Glutamatergic neuron (in vitro differentiated cells): ENCODE measurements at places on chromosomes 6 and 20. TPM values are rescaled to one million over a fixed set of nuclear protein-coding genes. Genes with fewer than 3 reads are reported as not detected.

- DNase-seq, result no peak
Measured at GRCh38 chr6:139064981-139065665, 36.6 kb downstream of the ABRACL start.

- no peak for DNase-seq
Measured at GRCh38 chr6:9095729-9096128, 660.4 kb upstream of the SLC35B3 start.

GRCh38 chr6:44122801-44123200, 4.5 kb downstream of the MRPL14 start:
- DNase-seq, result no peak

- no peak for DNase-seq
Measured at GRCh38 chr20:49268600-49269365, 9.1 kb downstream of the ZNFX1 start.

DNA sequence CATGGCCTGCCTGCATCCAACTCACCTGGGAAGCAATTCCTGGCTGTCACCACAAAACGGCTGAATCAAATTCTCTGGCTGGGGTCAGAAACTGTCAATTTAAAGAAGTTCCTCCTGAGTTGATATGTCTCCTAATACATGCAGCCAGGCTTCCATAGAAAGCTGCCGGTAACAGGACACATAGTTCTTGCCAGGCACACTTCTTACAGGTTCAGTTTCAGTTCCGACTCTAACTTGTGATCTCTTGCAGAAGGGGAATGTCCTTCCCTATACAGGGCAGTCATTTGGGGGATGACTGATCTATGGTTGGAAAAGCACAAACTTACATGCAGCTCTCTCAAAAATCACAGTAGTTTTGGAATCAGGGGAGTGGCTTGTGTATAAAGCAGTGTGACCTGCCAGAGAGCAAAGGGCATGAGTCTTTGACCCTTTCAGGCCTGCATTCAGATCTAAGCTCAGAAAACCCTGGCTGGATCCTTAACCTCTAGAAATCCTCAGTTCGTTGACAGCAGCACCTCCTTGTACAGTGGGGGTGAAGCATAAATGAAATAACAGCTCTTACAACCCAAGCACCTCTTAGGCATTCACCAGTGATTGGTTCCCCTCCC, 195.6 kb downstream of the SCP2D1 start:
- DNase-seq, result no peak

DNA sequence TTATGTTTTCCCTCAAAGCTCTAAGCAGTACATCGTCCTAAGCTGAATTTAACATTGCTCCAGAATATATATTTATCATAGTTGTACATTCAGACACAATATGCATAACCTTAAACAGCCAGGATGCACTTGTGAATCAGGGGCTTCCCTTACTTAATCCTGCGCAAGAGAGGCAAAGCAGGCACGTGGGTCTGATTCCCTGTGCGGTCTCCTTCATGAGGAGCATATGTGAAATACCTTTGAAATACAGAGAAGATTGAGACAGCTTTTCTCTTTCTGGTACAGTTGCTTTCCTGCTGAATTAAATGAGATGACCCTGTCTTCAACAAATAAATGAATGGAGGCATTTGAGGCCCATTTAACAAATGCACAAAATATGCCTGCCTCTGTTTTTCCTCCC, 1.5 kb downstream of the HTR1E start:
- DNase-seq, result no peak

- DNase-seq, result no peak
Measured at GRCh38 chr6:3019065-3019464, 19.4 kb downstream of the NQO2 start.

DNA sequence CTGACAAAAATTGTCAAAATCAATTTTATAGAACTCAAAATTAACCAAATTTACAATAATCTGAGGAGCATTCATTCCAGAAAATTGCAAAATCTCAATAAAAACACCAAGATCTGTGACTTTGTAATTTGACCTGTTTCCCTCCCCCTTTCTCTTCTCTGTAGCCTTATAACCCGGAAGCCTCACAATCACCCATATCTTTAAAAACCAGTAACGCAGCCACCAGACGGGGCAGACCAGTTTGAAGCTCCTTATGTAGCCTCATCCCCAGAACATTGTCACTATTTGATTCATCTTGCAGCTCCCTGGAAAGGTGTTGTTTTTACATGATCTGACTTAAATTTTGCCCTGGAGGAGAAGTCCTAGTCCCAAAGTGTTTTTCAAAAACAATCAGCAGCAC, 27.5 kb upstream of the TGM6 start:
- DNase-seq, result no peak

- DNase-seq, result no peak
Measured at GRCh38 chr6:96499781-96500180, 21.8 kb upstream of the UFL1 start.

- DNase-seq, result no peak
Measured at GRCh38 chr20:17093782-17094181, 133.1 kb upstream of the PCSK2 start.

DNA sequence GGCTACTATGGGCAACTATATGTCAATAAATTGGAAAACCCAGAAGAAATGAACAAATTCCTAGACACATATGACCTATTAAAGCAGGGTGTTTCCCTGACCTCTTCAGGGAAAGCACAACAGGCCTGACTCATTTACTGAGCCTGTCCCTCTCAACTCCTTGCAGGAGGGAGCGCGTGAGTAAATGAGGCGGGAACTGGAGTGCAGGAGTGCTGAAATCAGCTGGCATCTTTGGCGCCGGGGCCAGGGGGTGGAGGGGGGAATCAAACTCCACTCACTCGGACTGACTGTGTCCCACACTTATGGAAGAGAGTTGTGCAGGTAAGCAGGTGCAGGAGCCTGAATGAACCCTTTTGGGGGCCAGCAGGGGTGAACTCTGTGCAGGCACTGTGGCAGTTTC, 671.2 kb upstream of the PTCHD4 start:
- peak; percentile 20 for DNase-seq

GRCh38 chr6:55182016-55182650, 7.8 kb downstream of the HCRTR2 start:
- DNase-seq, result no peak

DNA sequence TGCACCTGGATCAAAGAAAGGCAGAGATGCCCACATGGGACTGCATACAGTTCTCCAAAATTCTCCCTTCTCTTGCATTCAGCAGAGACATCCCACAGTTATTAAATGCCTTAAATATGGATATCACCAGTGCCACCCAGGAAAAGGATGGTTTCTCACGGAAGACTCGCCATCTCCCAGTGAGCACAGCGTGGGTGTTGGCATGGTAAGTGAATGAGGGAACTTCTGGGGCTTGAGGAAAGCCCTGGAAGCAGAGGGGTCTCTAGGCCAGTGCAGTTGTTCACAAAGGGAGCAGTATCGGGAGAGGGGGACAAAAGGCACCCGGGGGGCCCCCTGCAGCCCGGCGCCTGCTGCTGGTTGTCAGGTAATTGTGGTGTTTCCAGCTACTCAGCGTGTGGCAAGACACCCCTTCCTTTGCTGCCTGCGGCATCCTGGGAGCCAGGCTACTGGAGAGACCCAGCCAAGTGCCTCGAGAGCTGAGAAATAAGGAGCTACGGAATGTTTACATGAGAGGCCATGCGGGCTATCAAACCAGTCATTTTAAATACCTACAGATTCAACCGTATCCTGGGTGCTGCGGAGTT, 125.4 kb downstream of the PXDC1 start:
- no peak for DNase-seq

DNA sequence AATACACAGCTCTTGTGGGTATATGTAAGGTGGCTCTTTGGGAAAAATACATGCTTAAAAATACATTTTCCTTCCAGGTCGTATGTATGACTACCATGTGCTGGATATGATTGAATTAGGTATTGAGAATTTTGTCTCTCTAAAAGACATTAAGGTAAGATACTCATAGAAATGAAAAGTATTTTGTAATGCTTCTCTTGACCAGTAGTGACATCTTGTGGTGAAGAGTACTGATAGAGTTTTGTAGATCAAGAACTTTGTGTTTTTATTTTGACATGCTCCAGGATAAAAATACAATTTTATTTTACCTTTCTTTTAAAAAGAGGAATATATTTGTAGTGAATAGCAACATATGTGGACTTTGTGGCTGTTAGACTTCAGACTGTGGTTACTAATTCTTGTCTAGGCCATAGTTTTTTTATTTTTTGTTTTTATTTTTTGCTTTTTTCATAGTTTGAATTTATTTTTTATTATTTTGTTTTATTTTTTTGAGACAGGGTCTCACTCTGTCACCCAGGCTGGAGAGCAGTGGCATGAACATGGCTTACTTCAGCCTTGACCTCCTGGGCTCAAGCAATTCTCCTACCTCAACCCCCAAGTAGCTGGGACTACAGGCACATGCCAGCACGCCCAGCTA, 17.9 kb downstream of the RPF2 start:
- DNase-seq, result no peak

DNA sequence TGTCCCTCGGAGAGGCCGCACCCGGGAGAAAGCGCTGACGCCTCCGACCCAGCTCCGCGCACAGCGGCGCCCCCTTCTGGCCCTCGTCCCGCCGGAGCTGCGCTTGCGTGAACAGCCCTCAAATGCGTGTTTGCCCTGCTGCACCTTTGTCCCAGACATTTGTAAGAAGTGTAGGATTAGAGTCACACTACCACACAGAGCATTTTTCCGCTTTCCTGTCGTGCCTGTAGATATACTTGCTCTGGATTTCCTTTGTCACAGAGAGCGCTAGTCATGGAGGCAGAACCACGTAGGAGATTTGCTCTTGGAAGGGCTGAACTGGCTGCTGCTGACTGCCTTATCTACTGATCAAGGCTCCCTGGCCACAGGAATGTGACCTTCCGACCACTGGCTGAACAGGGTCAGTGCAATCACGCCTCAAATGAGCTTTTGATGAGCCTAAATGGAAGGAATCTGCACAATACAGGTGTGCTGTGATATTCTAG, 62.3 kb downstream of the PAX1 start:
- DNase-seq, result peak; percentile 80

DNA sequence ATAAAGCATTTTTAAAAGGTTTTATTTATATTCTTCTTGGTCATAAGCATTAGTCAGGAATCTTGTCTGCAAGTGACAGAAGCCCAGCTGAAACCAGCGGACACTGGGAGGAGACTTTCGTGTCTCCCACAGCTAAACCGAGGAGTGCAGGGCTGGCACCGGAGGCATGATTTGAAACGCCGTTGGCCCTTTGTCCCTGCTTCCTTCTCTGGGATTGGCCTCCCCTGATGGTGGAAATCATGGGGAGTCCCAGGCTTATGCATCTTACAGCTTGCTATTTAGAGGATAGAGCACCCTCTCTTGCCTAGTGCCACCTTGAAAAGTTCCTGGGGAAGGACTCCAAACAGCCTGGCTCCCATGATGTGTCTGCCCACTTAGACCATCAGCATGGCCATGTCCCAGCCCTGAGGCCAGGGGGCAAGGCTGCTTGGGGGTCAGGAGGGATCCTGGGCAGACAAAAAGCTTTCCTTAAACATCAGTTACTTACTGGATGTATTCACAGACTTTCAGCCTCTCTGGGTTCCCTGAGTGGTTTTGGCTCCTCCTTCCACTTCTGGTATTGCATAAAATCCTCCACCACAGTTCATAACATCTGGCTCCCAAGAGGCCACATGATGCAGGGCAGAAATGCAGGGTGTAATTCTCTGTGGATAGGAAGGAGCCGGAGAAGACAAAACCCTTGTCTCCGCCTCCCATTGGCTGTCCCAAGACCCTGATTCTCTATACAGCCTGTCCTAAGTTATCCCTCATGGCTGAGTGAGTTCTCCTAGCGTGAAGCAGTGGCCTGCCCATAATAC, 49.3 kb upstream of the INSM1 start:
- DNase-seq, result no peak

- no peak for DNase-seq
Measured at GRCh38 chr20:13492001-13492481, 146.7 kb downstream of the TASP1 start.

DNA sequence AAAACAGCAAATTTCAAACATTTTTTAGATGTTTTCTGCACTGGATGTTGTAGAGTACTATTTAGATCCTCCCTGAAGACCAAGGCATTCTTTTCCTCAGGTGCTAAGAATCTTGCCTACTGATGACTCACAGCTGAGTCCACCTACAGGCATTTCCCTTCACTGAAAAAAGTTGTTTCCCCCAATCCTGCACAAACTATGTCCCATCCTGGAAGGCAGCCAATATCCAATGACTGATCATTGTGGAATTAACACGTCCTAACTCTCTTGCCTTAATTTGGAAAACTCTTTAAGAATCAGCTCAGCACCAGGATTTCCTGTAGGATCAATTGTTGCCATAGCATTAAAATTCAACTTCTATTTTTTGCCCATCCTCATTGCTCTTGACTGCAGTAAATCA, 268.4 kb upstream of the IRAK1BP1 start:
- DNase-seq, result no peak

GRCh38 chr6:19812512-19813119, 24.6 kb upstream of the ID4 start:
- no peak for DNase-seq

- DNase-seq, result no peak
Measured at GRCh38 chr20:14761903-14762302, 424.5 kb upstream of the FLRT3 start.

- DNase-seq, result peak; percentile 28
Measured at GRCh38 chr20:61799928-61800327, 265.8 kb downstream of the TAF4 start.

PPP1R11 gene
- 52.3 TPM for total RNA-seq

BCLAF1 gene
- 179 TPM for total RNA-seq

PM20D2 gene
- 0.56 TPM for total RNA-seq

ATG5 gene
- 24.8 TPM for total RNA-seq

SLC17A2 gene
- not detected for total RNA-seq

TRIM10 gene
- total RNA-seq, result not detected

C6orf62 gene
- total RNA-seq, result 155 TPM

TCP11 gene
- not detected for total RNA-seq
